ENCODE measurements at places on chromosomes 4 and X.

DNA sequence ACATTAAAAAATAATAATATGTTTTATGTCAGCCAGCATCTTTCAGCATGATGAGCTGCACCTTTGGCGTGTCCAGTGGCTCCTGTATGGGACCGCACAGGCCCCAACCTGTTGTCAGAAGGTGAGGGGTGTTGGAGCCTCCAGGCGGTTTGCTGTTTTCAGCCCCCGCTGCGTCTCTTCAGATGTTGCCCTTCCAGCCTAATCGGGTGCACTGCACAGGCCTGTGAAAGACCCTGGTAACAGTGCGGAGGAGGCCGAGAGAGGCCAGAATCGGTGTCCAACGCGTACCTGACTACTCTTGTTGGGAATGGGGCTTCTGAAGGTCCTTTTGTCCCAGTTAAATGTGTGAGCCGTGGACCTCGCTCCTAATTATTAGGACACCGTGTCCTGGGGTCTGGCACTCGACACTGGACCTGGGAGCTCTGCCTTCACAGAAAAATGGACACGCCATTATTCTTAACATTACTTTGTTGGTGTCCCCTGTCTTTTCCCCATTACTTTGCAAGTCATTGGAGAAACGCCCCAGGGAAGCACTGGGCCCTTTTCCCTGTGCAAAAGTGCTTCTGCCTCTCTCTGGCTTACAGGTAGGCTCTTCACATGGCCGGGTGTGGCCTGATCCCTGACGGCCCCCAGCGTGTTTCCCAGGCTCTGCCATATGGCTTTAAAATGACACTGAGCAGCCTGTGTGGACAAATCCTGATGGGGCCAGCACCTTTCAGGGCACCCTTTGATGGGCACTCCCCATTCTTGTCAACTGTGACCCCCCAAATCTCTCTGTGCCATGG, 51.2 kb downstream of the TBC1D14 start:
- DNase-seq: no peak

DNA sequence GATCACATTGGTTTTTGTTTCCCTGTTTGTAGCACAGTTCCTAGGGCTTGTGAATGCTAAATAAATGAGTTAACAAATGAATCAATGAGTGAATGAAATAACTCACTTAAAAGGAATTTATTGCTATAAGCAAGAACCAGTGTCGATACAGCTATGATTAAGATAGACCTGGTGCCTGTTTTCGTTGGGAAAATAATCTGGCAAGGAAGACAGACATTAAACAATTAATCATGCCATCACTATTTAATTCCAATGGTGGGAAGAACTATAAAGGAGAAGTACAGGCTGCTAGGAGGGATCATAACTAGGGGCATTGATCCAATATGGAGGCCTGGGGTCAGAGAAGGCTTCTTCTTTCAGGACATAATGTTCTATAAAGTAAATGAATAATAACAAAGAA, 4.5 kb upstream of the CBR4 start:
- no peak for DNase-seq

- no peak for DNase-seq
These were observed 6.8 kb downstream of the METAP1 start for GRCh38 chr4:99002279-99002678.

- DNase-seq: no peak
These were observed 226.7 kb upstream of the MAD2L1 start for GRCh38 chr4:120293341-120293740.

DNA sequence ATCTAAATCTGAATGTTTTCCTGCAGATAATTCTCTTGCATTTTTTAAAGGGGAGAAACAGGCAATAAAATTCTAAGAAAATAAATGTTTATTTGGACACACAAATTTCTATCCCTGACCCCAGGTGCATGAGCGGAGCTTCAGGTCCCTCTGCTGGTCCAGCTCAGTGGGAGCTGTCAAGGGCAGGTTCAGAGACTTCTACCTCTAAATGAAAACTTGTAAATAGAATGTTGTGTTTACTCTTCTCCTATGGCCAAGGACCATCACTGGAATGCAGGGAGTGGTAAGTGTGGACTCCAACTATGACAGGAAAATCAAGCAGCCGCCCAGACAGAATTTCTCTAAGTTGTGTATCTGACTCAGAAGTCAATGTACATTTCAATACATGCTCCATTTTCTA, 148.6 kb upstream of the TTC29 start:
- no peak for DNase-seq

GRCh38 chr4:120228086-120228485, 161.4 kb upstream of the MAD2L1 start:
- DNase-seq: no peak

GRCh38 chrX:9598344-9598743, 133.5 kb downstream of the TBL1X start:
- DNase-seq: no peak

GRCh38 chr4:97353876-97354275, 789.4 kb downstream of the STPG2 start:
- DNase-seq: no peak

GRCh38 chr4:113540859-113541258, 220.7 kb downstream of the CAMK2D start:
- DNase-seq: peak; percentile 31

- DNase-seq: no peak
These were observed 38.0 kb upstream of the ZC4H2 start for GRCh38 chrX:65014230-65014629.

- no peak for DNase-seq
These were observed at the start of gene RAB33B for GRCh38 chr4:139454111-139455045. TSS of gene RAB33B (plus strand) at chr4:139454121. CDS start at chr4:139454196, 75 bp downstream.

GRCh38 chr4:92451782-92452181, 148.0 kb downstream of the GRID2 start:
- no peak for DNase-seq

GRCh38 chr4:7772711-7773385, 166.8 kb downstream of the AFAP1 start:
- DNase-seq: no peak

GRCh38 chr4:32589853-32590252, 1869.7 kb downstream of the PCDH7 start:
- no peak for DNase-seq

- no peak for DNase-seq
These were observed 81.9 kb upstream of the TMLHE start for GRCh38 chrX:155694649-155695048.

DNA sequence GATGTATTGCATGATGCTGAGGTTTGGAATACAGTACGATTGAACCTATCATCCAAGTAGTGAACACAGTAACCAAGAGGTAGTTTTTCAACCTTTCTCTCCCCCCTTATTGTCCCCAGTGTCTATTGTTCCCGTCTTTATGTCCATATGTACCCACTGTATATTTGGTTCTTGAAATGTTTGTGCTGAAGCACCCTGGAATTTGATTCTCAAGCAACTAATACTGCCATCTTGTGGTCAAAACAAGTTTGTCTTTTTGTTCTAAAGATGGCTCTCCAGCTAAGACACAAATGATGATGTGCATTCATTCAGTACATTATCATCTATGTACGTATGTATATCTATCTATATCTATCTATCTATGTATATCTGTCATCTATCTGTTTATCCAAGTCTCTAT, 33.5 kb upstream of the DCX start:
- no peak for DNase-seq

- no peak for DNase-seq
These were observed 130.2 kb downstream of the ENOX2 start for GRCh38 chrX:130772776-130773143.

- no peak for DNase-seq
These were observed 8.7 kb upstream of the PPP3CA start for GRCh38 chr4:101355767-101356702.

GRCh38 chr4:86657910-86658309, 63.8 kb downstream of the PTPN13 start:
- no peak for DNase-seq

GRCh38 chrX:54357414-54358377, at the start of gene WNK3:
TSS of gene WNK3 (minus strand) at chrX:54358046.
- peak; percentile 26 for DNase-seq

DNA sequence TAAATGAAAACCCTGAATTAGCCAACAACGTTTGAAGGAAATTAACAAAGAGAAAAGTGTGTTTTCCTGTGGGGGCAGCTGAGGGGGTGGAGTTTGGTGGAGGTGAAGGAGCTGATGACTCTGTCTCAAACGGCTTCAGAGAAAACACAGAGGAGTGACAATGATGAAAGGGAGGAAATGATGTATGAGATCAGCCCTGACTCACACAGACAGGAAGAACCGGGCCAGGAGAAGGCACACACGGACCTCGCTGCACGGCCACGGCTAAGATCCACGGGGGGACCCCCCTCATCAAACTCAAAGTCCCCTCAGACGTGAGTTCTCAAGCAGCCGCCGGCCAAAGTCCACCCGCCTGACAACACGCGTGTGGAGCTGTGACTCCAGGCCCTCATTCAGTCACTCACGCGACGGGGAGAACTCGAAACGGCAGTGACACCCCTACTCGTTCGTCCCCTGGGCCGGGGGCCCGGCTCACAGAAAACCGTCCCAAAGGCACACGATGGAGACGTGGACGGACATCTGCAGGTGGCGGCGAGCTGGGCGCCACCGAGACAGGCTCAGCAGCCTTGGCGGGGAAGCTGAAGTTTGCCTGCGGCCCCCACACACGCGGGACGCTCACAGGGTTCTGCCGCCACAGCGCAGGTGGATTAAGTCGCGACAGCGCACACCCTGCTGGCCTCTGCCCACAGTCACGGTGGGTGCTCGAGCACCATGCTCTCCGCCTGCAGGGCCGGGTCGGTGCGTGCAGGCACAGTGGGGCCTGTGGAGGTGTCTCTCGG, 28.8 kb downstream of the PPP2R3B start:
- peak; percentile 48 for DNase-seq

- DNase-seq: no peak
These were observed 98.3 kb downstream of the ITM2A start for GRCh38 chrX:79268788-79269187.

DNA sequence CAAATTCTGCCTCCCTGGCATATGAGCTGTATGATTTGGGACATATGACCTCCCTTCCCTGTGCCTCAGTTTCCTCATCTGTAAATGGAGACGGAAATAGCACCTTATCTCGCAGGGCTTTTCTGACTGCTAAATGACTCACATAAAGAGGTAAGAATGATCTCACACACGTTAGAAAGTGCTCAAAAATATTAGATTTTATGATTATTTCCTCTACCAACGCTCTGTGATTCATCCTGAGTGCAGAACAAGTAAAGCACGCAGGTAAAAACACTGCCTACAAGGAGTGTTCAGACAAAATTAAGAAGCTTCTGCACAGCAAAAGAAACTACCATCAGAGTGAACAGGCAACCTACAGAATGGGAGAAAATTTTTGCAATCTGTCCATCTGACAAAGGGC, 21.1 kb downstream of the ACSL1 start:
- no peak for DNase-seq

DNA sequence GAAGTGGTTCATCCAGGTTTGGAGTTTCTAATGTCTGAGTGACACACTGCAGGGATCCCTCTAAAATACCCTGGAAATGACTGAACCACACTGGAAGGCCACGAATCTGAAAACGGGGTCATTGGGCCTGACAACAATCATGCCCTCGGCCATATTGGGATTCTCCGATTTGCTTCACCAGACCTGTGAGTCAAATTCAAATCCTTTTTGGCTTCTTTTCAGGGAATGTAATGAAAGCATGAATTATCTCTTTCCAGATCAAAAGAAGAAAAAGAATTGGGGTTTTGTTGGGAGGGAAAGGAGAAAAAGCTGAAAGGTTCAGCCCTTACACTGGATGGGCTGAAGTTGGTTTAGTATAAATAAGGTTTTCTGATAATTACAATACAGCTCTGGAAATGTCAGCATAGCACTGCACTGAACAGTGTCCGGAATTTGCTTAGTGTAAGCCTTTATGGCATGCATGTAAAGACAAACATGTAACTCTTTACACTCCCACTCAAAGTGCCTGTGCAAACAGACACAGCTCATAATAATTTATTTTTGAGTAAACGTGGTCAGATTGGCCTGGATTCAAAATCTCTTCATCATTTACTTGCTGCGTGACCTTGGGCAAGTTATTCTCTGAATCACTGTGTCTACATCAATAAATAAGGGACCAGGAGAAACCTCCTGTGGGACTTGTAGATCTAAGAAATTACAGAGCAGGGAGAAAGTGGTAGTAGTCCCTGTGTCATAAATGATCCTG, 21.4 kb downstream of the CT47C1 start:
- DNase-seq: no peak

DNA sequence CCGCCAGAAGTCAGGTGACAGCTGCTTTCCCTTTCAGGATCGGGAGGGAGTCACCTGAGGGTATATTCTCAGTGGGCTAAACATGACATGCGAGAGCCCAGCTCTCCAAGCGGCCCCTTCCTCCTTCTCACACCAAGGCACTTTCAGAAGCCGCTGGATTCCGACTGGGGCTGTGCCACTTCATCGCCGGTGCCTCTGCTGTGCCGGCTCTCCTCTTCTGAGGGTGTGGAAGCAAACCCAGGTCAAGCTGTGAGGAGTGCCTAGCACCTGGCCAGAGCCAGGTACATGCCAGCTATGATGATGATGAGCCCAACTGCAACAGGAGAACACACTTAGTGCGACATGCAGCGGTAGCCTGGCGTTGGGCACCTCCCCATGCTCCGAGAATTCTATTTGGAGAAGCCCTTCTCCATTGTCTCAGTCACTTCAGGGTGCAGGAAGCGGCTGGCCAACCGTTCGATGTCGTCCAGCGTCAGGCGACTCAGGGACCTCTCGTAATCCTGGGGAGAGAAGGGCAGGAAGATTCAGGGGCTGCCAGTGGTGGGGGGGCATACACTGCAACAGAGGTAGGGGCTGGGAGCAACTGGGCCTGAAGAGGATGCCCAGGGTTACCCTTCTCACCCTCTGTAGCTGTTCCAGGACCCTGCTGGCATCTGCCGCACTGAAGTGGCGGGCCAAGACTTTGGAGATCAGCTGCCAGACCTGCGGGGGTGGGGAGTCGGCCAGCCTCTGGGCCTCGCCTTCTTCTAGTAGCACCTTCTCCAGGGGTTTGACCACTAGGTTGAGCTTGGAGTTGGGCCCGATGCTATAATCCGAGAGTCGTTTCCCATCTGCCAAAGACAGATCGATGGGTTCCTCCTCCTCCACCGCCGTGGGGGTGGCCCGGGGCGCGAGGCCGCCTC, 1.0 kb downstream of the UBL4A start:
- DNase-seq: no peak

DNA sequence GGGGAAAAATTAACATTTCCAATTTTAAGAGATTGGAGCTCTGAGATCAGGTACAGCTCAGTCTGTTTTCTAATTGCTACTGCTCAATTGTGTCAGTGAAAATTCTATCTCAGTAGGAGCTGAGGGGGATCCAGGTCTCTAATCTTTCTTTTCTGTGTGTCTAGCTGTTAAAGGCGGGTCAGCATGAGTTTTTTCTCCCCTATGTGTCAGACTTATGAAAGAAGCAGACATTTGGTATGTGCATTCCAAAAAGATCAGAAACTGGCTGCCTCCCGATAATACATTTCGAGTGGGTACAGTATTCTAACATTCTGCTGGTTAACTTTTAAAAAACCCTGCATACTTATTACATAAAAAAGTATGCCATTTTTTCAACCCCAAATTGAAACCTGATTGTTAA, 72.4 kb downstream of the PCDH7 start:
- no peak for DNase-seq

- DNase-seq: no peak
These were observed 585.7 kb downstream of the TLL1 start for GRCh38 chr4:166458756-166459155.

DNA sequence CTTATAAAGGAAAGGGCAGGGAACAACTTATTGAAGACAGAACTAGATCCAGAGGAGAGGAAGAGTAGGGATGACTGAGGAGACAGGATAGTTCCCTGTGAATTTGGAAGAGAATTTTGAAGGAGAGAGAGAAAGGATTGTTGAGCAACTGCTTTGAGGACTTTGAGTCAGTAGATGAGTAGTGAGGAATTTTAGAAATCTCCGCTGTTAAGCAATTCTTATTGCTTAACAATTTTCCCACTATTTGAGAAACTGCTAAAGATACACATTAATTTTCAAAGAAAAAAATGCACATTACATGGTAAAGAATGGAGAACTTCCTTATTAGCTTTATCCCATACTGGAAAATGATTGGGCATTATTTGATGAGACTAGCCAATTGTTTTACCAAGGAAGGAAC, 116.3 kb upstream of the NRK start:
- DNase-seq: no peak

Measured in activated CD4-positive, alpha-beta T cell treated with anti-CD3 and anti-CD28 coated beads, Interleukin-2, amount 50 U/mL, for 4 hours (primary cell).